ENCODE measurements at places on chromosomes 12 and 14. TPM values are rescaled to one million over a fixed set of nuclear protein-coding genes. Genes with fewer than 3 reads are reported as not detected.

- DNase-seq, result no peak
These were observed 32.3 kb downstream of the PROX2 start for GRCh38 chr14:74843653-74844052.

- DNase-seq, result no peak
These were observed 197.5 kb downstream of the TSPAN9 start for GRCh38 chr12:3274664-3275063.

DNA sequence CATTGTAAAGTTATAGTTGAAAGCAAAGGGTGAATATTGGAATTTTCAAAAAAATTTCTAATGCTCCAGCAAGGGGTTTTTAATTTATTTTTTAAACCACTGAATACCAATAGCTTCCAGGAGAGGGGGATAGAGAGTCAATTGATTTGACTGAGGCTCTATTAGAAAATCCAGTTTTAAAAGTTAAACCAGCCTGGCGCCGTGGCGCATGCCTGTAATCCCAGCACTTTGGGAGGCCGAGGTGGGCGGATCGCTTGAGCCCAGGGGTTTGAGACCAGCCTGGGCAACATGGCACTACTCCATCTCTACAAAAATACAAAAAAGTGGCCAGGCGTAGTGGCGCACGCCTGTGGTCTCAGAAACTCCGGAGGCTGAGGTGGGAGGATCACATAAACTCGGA is 150.1 kb downstream of the SLC38A4 start:
- no peak for DNase-seq

GRCh38 chr12:15691388-15691787 is 97.8 kb downstream of the EPS8 start:
- no peak for DNase-seq

DNA sequence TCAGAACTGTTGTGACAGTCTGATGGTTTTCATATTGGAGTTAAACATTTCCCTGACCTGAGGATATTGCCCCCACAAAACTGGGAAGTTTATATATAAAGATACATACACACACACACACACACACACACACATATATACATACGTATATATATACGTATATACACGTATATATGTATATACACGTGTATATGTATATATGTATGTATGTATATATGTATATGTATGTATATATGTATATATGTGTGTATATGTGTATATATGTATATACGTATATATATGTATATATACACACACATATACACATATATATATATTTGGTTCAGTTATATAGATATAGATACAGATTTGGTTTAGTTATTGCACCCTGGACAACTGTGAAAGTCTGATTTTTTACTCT is 65.7 kb downstream of the ATP2B1 start:
- DNase-seq, result no peak

DNA sequence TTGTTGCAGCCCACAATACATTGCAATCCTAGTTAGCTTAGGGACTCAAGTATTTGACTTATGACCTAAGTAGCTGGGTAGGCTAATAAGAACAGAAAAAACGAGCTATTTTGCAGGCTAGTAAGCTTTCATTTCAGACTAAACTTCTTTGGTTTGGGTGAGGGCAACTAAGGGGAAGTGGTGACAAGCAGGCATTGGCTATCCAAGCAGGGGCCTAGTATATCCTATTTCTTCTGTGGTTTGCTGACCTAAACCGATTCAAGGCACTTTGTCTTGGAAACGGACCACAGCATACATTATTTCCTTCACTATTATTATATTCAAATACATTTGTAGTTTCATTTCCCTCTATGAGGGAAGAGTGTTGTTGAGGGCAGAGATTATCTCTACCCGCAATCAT is 21.6 kb upstream of the SLC5A8 start:
- no peak for DNase-seq

DNA sequence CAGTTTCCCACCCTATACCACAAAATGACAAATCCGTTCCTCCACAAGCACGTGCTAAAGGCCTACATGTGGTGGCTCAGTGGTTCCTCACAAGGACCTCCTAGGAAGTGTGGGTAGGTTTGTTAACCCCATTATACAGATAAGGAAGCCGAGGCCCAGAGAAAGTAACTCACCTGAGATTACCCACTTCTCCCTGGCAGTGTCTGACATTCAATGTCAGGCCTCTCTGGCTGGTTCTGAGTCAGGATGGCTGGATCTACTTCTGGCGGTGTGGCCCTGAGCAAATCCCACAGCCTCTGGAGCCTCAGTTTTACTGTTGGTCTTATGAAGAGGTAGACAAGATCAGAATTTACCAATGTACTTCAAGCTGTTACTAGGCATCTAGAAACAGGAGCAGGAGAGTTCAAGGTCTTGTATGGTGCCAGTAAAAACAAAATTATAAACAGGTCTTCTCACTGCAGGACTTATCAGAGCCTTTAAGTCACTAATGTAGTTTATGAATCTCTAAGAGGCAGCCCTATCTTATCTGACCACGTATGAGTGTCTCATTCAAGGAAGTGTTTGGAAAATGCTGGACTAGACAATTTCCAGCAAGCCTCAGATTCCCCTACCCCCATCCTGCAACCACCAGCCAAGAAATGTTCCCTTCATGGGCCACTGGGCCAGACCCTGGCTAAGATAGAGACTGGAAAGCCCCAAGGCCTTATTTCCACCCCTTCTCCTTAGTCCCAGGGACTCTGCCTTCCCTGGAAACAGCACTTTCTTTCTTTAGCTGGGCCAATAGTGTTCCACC is 4.2 kb downstream of the HSPB8 start:
- no peak for DNase-seq

Gene PTCSC3
- not detected for total RNA-seq

Gene AMDHD1
- total RNA-seq, result 0.38 TPM

Gene NEUROD4
- not detected for total RNA-seq

Measured in cardiac septum (tissue), 1 donor.